ENCODE measurements at places on chromosomes 13 and 19. TPM values are rescaled to one million over a fixed set of nuclear protein-coding genes. Genes with fewer than 3 reads are reported as not detected.
A peak's percentile ranks its signal among the peaks of the same experiment; 100 is the strongest.

Gene ZNF235
- total RNA-seq, result 5.6 TPM

Gene PRSS57
- total RNA-seq, result not detected

- no peak for DNase-seq
Observed at GRCh38 chr13:94063096-94063495, 416.4 kb downstream of the DCT start.

- DNase-seq, result no peak
Observed at GRCh38 chr13:20607015-20607414, 40.1 kb downstream of the IFT88 start.

GRCh38 chr13:113034451-113035212 lies 65.6 kb downstream of the MCF2L start:
- DNase-seq, result no peak

GRCh38 chr13:84029396-84029795 lies 147.1 kb upstream of the SLITRK1 start:
- DNase-seq, result no peak

DNA sequence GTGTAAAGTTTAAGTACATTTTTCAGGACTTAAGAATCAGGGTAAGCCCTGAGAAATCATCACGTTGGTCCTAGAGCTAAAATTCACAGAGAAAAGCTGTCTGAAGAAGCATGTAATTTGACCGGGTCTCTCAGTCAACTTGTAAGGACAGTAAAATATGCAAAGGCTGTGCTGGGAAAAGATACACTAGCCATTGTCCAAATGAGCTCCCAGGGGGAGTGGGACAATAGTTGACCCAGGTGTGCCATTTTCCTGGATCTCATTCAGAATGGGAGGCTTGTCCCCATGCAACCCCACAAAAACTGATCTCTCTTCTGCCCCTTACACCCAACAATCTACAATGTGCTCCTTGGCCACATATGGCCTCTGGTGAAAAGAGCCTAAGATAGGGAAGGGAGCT lies 437.9 kb downstream of the KLF12 start:
- DNase-seq, result peak; percentile 34

DNA sequence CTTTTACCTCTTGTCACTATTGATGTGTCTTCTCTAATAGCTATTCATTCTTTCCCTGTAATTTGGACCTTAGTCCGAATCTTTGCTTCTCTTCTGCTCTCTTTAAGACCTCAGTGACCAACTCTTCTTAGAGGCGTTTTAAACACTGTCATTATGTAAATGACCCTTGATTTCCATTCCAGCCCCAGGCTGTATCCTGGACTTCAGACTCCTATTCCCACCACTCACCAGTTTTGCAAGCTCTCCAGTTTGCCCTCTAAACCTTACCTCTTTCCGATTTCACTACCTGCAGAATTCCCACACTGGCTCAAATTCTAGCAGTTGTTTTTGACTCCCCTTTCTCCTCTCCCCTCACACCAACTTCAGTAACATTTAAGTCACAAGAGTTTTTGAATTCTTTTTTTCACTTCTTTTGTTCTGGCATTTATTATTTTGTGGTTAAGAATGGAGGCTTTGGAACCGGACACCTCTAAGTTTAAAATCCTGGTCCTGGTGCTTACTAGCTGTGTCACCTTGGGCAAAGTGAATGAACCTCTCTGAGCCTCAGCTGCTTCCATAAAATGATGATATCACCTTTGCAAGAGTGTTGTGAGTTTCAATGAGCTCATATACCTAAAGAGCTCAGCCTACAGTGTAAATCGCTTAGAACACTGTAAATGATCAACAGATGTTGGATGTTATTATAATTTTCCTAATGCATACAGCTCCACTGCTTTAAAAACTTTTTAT lies 13.6 kb upstream of the HMGB1 start:
- DNase-seq, result no peak

DNA sequence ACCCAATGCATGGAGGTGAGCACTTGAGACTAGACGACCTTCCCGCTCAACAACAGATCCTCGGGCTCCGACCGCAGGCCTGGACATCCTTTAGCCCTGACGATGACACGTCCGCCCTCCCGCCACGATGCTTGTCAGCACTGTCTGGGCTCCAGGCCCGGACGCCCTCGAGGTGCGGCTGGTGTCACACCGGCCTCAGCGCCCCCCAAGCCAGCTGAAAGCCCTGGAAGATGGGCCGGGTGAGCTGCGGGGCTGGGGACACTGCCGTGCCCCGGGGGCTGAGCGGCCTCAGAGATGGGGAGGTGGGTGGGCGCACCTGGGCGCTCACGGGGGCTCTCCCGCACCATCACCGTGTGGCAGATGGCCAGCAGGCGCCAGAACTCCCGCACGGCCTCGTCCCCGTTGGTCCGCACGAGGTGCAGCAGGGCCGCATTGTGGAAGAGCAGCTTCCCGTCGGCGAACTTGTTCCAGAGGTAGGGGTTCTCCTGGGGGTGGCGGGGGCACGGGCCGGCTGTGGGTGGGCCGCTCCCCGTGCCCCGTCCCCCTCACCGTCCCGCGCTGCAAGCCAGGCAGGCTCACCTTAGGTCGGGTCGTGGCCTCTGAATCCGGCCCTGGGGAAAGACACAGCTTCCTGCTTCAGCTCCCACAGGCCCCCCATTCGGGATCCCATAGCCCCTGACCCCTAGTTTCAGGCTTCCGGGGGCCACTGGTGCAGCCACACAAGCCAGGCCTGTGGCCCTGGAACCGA lies 15.5 kb downstream of the ATP8B3 start:
- DNase-seq, result no peak

All from esophagus muscularis mucosa (tissue), 4 donors.